AG08395 (cell line): ENCODE measurements at places on chromosomes 13 and 19.

DNA sequence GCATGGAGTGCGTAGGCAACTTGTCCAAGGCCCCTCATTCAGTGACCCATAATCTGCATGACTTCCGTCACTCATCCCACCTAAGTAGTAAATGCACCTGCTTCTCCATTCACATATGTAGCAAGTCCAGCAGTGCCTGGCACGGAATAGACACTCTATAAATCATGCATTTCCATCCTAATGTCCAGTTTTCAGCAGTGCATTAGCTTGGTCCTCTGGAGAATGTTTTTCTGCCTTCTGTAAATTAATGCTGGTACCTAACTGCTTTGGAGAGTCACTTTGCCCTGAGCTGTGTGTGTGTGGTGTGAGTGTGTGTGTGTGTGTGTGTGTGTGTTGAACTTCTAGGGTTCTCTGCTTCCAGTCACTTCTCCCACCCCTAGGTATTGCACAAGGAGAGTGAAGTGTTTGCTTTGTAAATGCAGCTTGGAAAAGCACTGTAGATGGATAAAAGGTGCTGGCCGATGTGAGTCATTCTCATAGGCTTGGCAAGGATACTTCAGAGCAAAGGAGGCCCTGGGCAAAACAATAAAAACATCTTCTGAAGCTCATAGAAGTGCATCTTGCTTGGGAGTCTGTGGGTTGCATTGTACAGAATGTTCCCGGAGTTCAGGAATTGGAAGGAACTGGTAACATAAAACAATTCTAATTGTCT is 181.8 kb downstream of the KATNAL1 start:
- DNase-seq = peak; percentile 79

DNA sequence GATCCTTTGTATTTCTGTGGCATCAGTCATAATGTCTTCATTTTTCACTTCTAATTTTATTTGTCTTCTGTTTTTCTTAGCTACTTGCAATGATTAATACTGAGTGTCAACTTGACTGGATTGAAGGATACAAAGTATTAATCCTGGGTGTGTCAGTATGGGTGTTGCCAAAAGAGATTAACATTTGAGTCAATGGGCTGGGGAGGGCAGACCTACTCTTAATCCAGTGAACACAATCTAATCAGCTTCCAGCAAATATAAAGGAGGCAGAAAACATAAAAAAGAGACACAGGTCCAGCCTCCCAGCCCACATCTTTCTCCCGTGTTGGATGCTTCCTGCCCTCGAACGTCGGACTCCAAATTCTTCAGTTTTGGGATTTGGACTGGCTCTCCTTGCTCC is 640.9 kb upstream of the MIR17HG start:
- no peak for DNase-seq

DNA sequence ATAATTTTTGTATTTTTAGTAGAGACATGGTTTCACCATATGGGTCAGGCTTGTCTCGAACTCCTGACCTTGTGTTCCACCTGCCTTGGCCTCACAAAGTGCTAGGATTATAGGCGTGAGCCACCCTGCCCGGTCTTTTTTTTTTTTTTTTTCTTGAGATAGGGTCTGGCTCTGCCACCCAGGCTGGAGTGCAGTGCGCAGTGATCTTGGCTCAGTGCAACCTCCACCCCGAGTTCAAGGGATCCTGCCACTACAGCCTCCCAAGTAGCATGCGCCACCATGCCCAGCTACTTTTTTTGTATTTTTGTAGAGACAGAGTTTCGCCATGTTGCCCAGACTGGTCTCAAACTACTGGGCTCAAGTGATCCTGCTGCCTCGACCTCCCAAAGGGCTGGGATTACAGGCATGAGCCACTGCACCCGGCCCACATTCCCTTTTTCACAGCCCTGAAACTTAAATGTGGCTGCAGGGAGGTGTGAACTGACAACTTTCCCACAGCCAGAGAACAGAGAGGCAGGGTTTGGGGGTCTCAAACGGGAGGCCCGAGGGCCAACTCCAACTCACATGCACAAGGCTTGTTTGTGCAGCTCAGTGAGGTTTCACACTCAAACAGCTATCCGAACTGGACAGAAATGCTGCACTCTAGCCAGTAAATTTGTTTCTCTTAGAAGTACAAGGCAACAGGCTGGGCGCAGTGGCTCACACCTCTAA is 4.4 kb upstream of the S1PR5 start:
- DNase-seq = peak; percentile 0

DNA sequence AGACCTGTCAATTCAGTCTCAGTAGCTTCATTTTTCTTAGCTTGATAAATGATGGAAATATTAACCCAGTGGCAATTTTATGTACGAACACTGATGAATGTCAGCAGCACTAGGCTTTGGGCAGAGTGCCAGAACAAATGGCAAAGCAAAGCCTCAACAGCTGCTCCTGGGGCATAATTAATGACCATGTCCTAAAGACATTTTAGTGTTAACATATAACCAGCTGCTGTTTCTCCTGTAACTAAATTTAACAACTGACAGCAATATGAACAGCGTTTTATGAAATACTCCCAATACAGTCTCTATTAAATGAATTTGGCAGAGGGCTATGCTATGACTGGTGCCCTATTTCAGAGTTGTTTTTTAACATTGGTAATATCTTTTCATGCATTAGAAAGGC is 47.1 kb downstream of the ZNF568 start:
- DNase-seq = no peak

DNA sequence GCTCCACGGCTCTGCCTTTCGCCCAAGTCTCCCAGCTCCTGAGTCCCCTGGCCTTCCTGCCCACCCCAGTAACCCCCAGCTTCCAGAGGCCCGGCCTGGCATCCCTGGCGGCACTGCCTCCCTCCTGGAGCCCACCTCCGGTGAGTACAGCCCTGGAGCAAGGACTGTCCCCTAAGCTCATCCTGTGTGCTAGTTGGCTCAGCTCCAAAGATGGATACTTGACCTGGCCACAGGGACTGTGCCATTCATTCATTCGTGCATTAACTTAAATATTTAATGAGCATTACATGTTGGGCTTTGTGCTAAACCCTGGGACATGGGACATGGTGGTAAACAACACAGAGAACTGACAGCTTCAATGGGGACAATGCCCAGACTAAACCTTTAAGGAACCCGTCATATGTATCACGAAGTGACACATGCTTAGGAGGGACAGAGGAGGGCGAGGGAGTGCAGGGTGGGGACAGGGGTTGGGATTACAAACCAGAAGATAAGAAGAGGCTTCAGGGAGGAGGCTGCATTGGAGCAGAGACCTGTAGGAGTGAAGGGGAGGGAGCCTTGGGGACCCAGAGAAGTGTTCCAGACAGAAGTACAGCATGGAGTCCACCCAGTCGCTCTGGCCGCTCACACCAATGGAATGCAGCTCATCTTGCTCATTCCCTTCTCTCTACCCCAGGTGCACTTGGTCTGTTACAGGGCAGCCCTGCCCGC is 6.9 kb upstream of the OVOL3 start:
- no peak for DNase-seq

DNA sequence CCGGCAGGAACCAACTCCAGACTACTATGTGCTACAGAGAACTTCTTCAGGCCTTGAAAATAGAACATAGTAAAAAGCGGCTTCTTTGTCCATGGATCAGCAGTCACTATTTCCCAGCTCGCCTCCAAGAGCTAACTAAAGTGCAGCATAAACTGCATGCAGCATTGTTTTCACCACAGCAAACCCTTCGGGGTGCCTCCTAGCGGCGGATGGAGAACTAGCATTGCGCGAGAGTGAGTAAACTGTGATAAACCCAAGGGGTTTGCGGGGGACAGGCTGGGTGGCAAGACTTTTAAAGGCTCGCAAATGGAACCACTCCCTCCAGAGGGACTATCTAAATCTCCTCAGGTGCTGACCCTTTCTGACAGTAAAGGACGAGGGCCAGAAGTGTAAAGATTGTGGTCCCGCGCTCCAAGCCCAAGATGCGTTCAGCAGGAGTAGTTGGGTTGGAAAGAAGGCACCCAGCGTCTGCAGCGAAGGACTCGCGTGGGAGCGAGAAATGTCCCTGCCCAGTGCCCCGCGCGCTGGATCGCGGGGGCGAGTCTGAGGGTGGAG is 21.5 kb upstream of the SGCG start:
- DNase-seq = peak; percentile 64

GRCh38 chr13:63206461-63206860 is 1790.8 kb upstream of the PCDH20 start:
- DNase-seq = no peak

GRCh38 chr19:45380107-45380506 is 9.7 kb upstream of the ERCC2 start:
- DNase-seq = no peak

DNA sequence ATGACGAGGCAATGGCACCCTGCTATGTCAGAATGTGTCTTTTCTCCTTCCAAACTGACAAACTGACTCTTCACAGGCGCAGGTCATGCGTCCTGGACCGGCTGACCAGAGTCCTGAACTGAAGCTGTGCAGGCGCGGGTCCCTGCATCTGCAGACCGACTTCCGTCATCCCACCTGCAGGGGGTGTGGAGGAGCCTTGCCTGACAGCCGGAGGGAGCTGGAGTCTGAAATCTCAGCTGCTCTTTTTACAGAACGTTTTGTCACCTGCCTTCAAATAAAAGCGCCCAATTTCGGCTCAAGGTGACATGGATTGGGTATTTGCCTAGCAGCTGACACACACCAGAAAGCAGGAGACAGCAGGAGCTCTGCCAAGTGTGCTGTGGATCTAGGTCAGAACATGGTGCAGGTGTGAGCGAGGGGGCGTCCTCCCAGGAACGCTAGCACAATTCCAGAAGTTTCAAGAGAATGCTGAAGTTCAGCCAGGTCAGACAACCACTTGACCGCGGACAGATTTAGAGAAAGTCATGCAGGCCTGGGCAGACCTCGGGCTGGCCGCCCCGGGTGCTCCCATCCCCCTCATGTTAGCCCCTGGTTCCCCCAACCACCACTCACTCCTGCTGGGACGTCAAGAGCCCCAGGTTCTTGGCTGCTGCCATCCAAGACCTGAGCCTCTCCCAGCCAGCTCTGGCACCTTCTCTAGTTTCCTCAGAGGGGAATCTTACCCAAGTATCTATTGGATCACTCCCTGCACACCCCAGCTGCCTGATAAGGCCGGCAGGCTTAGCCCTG is 32.8 kb downstream of the ELL start:
- no peak for DNase-seq

DNA sequence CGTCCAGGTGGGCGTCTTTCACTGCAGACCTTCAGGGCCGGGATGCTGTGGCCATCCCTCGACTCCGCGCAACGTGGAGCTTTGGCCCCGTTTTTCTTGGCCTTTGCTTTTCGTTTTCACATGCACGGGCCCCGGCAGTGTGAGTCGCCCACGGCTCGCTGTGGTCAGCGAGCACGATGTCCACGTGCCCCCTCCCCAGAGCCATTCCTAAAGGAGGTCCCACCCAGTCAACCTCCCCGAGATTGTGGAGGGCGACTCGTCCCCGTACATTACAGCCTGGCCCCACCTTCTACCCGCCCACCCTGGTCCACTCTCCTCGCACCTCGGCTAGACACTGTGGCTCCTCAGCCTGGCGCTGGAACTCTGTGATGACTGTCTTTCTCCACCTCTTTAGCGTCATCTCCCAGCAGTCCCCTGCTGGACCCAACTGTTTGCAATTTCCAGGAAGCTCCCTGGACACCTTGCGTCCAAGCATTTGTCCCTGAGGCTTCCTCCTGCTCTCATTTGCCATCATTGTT is 405 bp downstream of the ZNF446 start:
- DNase-seq = peak; percentile 45

DNA sequence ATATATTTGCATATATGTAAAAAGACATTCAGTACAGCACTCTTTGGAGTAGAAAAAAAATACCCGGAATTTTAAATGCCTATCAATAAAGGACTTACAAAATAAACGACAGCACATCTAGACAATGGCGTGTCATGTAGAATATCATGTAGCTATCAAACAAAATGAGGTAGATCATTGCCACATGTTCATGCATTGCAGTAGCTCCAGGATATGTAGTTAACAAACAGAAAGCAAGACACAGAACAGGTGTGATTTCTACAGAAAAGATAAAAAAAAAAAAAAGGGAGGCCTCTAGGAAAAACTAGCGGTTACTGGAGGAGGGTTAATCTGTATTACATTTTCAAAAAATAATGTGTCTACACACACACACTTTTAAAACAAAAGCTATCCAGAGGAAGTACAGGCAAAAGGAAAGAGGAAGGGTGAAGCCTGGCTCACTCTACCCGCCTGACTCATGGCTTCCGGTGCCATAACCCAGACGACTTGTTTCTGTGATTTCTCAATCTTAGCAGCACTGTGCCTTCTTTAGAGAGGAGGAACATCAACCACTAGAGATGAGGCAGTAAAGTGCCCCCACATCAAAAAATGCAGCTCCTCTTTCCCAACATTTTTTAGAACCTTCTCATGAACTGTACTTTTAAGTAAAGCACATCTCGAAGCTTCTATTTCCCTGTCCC is 6.9 kb downstream of the KCTD12 start:
- DNase-seq = peak; percentile 85

GRCh38 chr19:47036097-47036651 is 12.2 kb downstream of the TMEM160 start:
- no peak for DNase-seq

DNA sequence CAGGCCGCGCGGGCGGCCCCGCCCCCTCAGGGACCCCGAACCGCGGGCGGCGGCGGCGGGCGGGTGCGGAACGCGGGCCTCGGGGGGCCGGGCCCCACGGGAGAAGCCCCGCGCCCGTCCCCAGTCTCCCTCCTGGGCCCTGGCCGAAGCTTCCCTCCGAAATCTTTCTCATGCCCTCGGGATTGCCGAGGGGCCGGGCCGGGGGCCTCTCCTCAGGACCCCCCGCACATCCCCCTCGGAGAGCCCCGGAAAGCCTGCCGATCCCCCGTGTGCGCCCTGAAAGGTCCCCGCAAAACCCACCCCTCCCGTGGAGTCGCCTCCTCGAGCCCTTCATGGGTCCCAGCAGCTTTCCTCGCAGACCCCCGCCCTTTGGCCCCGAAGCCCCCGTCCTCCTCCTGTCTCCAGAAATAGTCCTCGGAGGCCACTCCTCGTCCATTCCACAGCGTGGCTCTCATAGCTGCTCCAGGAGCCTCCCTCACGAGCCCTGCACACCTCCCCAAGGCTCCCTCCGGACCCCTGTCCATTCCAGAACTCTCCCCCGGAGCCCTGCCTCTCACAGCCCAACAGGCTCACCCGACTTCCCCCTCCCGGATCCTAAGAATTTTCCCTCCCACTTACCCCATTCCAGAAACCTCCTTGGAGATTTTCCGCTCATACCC is 555 bp downstream of the SAMD4B start:
- no peak for DNase-seq
